Effector CD8-positive, alpha-beta T cell (primary cell): ENCODE measurements at places on chromosomes 3 and 15.

GRCh38 chr15:101060576-101061551 is 141.7 kb downstream of the LRRK1 start:
- no peak for DNase-seq

DNA sequence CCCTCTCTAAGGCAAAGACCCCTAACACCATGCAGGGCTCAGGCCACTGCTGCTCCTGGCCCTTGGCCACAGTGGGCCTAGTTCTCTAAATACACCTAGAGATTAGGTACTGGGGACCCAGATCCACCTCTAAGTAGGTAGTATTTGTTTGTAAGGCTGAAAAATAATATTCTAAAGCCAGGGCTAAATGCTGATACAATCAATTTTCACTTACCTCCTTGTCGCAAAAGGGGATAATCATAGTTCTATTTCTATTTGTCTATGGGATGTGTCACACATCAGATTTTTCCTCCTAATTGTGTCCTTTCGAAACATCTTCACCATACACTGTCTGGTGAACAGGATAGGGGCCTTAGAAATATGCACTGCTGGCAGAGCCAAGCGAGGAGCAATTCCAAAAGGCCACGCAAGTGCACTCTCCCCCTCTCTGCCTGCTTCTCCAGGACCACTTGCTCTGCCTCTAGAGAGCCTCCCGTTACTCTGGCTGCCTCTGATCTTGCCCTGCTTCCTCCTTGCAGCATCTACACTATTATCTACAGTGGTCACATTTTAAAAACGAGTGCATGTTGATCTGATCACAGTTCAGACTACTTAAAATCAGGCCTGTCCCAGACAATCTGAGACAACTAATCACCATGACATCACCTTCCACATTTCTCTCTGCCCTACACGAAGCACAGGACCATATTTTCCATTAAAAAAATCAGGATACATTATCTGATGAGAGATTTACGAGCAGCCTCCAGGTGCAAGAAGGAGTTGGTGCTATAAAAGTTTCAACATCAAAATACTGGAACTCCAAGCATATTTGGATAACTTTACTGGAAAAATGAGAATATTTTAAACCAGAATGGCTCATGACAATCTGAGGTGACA is 115.4 kb downstream of the MYLK start:
- DNase-seq: no peak

DNA sequence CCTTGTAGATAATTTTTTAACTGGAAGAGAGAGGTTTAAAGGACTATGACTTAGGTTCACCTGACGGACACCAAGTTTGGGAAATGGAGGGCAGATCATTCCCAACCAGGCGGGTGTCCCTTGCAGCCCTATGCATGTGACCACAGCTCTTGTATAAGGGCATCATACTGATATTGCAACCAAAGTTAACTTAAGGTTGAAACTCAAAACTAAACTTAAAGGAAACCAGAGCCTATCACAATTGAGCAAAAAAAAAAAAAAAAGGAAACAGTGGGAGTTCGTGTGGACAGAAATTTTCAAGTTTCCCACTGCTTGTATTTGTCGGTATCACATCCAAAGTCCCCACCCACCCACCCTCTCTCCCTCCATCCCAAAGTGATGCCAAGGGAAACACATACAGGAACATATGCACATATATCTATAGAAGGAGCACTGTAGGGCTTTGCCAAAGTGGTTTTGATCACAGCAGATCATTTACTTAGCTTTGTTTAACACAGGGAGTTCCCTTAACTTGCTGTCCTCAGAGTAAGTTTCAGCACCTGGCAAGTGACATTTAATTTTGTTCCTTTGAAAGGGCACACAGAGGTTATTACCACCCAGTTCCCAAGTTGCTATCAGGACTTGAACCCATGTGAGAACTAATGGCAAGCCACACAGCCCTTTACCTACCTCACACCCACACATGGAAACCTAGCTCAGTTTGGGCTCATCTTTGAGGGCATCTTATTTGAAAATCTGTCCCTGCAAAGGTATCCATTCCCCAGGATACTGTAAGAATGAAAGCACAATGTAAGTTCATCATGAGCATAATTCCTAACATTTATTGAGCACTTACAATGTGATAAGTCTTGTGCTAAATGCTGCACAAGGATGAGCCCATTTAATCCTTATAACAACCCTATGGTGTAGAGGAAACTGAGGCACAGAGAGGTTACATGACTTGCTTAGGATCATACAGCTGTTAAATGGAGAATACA is 204.5 kb upstream of the CMC1 start:
- no peak for DNase-seq

GRCh38 chr3:136839556-136839931 is 20.6 kb downstream of the SLC35G2 start:
- DNase-seq: no peak
